ENCODE measurements at places on chromosomes 1 and 21.

- no peak for DNase-seq
Observed at GRCh38 chr1:92487078-92487605, 417 bp upstream of the GFI1 start.

- no peak for DNase-seq
Observed at GRCh38 chr1:160352555-160352954, 9.4 kb downstream of the NCSTN start.

DNA sequence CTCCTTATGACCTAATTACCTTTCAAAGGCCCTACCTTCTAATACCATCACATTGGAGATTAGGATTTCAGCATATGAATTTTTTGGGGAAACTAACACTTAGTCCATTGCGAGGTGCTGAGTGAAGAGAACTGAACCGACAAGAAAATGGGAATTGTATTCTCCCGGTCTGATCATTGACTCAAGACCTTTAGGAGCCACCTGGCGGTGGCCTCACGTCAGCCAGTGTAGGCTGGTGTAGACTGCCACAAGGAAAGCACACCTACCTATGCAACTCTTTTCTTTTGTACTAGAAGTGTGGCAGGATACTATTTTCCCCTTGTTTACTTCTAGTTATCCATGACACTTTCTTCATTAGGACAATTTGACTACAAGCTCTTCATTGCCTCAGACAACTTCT is 333.5 kb upstream of the B3GALT2 start:
- no peak for DNase-seq

DNA sequence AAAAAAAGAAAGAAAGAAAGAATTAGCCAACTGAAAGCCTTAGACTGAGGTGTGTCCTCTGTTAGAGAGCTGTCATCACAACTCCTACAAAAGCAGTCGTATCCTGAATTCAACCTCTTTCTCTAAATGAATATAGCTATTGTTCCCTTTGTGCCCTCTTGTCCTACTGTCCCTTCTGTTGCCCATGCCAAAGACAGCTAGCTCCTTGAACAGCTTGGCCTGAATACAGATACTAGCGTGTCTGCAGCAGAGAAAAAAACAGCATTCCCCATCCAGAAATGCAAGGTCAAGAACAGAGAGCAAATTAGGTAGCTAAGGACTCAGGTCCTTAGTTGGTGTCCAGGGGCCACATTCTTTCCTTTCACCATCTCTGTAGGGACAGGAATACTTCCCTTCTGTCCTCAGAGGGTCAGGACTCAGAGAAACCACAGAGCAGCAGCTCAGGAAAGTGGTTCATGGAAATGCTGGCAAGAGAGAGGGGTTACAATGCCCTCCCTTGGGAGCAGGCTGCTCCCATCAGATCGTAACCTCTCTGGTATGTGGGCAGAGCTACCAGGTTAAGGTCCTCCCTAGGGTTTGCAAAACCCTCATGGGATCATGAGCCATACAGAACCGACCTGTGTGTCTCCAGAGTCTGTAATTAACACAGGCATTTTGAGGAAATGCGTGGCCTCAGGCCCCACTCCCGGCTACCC is 1.8 kb upstream of the ZBTB48 start:
- DNase-seq = no peak

DNA sequence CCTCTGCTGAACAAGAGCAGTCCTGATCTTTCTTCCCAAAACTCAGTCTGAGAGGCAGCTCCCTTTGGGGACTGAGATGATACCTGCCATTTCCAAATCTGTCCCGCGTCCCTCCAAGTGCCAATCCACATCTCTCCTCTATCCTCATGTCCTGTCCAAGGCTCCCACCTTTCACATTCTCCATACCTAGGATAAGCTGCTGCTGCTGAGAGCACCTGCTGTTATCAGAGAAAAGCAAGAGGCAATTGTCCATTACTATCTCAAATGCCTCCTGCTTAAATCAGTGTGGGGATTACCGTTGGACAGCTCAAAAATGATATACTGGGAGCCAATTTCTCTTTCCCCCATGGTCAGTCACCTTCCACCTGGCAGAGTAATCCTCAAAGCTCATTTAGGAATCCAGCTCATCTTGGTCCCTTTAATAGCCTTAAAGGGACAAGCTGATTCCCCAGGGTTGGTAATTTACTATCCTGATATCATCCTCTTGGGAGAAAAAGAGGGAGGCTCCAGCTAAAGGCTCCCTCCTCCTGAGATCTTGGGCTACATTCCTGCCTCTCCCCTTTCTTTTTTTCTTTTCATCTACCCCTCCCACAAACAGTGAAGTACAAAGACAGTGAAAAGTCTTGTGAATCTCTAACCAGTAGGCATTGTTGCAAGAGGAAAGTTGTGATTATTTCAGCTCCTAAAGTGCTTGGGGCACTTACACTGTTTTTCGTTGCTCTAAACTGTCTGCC is 278.1 kb upstream of the CAMK1G start:
- no peak for DNase-seq

DNA sequence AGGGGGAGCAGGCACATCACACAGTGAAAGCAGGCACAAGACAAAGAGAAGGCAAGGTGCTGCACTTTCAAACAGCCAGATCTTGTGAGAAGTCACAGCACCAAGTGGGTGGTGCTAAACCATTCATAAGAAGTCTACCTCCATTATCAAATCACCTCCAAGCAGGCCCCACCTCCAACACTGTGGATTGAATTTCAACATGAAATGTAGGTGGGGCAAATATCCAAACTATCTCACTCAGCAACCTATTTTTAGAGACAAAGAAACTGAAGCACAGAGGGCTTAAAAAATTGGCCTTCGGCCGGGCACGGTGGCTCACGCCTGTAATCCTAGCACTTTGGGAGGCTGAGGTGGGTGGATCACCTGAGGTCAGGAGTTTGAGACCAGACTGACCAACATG is 90.4 kb downstream of the UBE2U start:
- no peak for DNase-seq

DNA sequence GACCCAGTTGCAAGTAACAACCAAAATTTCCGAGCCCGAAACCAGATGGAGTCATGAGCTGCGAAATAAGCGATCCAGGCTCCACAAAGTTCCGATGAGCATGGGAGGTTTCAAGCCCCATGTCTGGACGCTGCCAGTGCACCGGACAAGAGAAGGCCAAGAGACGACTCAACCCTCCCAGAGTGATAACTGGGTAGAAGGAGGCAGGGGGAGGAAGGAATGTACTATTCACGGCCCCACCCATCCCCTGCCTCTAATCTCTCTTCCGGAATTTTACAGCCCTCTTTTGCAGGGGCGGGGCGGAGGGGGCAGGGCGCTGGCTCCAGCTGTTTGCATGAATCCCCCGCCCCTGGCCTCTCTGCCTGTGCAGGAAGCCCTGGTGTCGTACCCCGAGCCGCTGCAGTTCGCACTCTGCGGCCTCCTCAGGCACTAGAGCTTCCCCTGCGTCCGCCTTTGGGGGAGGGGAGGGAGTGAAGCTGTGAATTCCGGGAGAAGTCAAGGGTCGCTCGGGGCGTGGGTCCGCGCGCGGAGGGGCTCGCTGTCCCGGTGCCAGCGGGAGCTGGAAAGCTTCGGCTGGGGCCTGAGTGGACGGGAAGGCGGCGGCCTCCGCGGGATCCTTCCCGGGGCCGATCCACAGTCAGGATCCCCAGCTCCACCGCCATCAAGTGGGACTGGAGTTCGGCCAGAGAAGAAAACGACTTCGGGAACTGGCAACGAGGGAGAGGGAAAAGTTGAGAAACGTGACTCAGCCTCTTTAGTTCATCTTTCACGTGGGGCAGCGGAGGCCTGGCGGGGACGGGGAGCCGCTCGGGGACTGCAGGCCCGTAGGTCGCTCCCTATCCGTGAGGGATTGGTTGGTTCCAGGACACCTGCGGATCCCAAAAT is 6.3 kb upstream of the PTP4A2 start:
- DNase-seq = no peak

- DNase-seq = no peak
Observed at GRCh38 chr1:186628910-186629309, 51.3 kb downstream of the PTGS2 start.

GRCh38 chr1:6612641-6613360 is 730 bp upstream of the PHF13 start:
- no peak for DNase-seq

GRCh38 chr1:201330541-201330940 is 46.9 kb downstream of the TNNT2 start:
- DNase-seq = no peak

DNA sequence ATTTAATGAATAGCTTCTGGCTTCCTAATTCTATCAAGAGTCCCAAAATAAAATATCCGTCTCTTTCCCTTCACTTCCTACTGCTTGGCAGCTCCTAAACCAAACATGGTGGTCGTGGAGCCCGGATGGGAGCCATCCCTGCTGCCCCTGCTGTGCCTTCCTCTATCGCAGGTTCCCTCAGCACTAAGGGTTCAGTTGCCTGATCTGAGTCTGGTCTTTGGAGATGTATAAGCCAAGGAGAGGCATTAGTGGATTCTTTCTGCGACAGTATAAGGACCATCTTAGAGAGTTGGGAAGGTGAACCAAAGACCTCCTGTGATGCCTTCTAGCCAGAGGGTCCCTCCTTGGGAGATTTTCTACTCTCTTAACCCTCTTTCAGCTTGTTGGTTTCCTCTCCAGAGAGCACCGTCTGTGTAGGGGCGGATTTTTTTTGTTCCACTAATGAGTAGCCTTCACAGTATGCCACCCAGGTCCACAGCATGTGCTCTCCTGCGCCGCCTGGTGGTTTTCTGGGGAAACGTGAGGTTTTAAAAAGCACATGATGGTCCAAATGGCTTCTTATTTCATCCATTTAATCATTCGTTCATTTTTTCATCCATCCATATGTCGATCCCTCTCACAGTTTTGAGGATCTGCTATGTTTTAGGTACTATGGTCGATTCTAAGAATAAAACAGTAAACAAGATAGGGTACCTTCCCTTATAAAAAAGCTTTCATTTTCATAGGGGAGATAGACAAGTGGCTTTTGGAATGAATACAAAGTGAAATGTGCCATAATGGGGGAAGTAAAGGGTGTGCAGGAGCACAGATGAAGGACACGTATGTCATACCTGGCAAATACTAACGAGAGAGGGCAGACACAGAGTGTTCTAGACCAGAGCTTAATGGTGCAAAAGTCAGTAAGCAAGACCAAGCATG is 71.0 kb downstream of the NFASC start:
- DNase-seq = peak; percentile 2

DNA sequence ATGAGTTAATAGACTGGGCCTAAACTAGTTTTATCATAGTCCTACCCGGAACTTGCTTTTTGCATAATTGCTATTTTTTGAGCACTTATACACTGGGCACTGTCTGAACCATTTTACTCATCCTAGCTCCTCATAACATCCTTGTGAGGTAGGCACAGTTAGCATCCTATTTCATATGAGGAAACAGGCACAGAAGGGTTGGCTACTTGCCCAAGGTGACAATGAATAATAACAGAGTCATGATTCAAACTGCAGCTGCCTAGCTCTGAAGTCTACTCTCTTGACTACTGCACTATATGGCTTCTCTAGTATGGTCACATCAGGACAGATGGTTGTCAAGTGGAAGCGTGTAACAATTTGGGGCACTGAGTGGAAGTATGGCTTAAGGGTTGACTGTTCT is 18.2 kb upstream of the RC3H1 start:
- DNase-seq = peak; percentile 71

- DNase-seq = no peak
Observed at GRCh38 chr1:194175251-194175650, 988.8 kb upstream of the B3GALT2 start.

GRCh38 chr1:151311589-151312331 is 15.5 kb downstream of the PI4KB start:
- DNase-seq = no peak

All from NCI-H2029 treated with DMSO at 0.1 percent for 48 hours (cell line).